ENCODE measurements at places on chromosomes 2 and 18. TPM values are rescaled to one million over a fixed set of nuclear protein-coding genes. Genes with fewer than 3 reads are reported as not detected.

The GFPT1 gene
- total RNA-seq: 34.9 TPM

The GRHL1 gene
- total RNA-seq: 8.2 TPM

The SATB2 gene
- total RNA-seq: 0.22 TPM

The ARHGAP15 gene
- total RNA-seq: not detected

The CD8B2 gene
- total RNA-seq: 0.11 TPM

The ARMC9 gene
- 28.6 TPM for total RNA-seq

The PDE1A gene
- 0.39 TPM for total RNA-seq

The SULT1C4 gene
- total RNA-seq: not detected

The CCT7 gene
- 251 TPM for total RNA-seq
